ENCODE measurements at places on chromosomes 3 and 15.

DNA sequence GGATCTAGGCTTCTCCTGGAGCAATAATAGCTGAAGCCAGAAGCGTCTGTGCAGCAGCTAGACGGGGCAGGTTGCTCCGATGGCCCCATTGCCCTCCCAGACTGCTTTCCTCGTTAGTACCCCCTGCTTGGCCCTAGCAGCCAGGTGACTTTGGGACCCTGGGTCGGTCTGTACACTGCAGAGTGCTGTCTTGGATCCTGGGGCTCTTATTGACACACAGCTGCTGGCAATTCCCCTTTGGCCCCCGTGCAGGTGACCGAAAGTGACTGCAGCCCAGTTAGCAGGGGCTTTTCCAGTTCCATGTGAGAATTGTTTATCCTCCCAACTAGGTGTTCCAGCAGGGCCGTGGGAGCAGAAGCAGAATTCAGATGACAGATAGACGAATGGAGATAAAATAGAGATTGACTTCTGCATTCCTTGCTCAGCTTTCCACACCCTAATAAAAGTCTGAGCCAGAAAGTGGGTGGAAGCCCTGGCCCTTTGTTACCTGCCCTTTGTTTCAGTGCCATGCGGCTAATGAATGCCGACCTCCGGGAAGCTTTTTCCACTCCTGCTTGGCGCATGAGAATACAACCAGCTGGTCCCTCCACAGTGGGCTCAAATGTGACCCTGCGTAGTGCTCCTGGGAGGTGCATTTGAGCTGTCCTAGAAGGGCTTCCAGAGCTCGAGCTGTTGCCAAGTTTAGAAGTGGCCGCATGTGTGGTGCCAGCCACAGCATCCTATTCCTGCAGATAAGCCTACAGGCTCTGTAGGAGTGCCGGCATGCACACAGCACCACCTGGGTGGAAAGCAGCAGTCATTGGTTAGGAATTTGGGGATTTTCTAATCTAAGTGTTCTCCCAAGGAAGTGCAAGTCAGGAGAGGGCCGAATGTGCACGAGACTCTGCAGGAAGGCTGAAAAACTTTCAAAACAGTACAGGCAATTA lies 94.4 kb downstream of the SLCO3A1 start:
- DNase-seq: no peak

GRCh38 chr3:33103480-33103879 lies 6.5 kb upstream of the GLB1 start:
- DNase-seq: no peak

GRCh38 chr3:20575146-20575545 lies 389.1 kb upstream of the SGO1 start:
- DNase-seq: no peak

GRCh38 chr3:97860364-97860763 lies 38.6 kb downstream of the CRYBG3 start:
- no peak for DNase-seq

GRCh38 chr15:75109021-75109735 lies 85.8 kb downstream of the PPCDC start:
- no peak for DNase-seq

DNA sequence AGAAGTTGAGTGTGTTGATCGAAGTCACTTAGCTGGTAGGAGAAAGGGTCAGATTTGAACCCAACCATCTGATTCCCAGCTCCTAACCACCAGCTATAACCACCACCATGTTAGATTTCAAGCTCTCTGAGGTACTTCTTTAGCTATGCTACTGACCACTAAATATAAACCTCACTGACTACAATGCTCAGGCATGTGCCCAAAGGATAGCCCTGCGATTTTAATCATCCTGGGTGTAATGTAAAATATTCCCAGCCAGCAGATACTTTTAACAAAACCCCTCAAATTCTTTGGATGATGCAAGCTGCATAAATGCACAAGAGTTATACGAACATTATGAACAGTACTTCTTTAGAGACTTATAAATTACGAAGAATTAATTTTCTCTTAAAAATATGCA lies 115.2 kb upstream of the TSC22D2 start:
- no peak for DNase-seq

- no peak for DNase-seq
Measured at GRCh38 chr3:176961916-176962315, 235.4 kb downstream of the TBL1XR1 start.

GRCh38 chr3:195095035-195095703 lies 175.8 kb downstream of the XXYLT1 start:
- no peak for DNase-seq
